ENCODE measurements at places on chromosomes 7 and 10. TPM values are rescaled to one million over a fixed set of nuclear protein-coding genes. Genes with fewer than 3 reads are reported as not detected.

IKZF1 gene
- total RNA-seq = 2.8 TPM

- DNase-seq = no peak
Measured at GRCh38 chr10:15378569-15378968, 7.5 kb upstream of the FAM171A1 start.

- DNase-seq = no peak
Measured at GRCh38 chr7:132723506-132724081, 147.3 kb upstream of the PLXNA4 start.

DNA sequence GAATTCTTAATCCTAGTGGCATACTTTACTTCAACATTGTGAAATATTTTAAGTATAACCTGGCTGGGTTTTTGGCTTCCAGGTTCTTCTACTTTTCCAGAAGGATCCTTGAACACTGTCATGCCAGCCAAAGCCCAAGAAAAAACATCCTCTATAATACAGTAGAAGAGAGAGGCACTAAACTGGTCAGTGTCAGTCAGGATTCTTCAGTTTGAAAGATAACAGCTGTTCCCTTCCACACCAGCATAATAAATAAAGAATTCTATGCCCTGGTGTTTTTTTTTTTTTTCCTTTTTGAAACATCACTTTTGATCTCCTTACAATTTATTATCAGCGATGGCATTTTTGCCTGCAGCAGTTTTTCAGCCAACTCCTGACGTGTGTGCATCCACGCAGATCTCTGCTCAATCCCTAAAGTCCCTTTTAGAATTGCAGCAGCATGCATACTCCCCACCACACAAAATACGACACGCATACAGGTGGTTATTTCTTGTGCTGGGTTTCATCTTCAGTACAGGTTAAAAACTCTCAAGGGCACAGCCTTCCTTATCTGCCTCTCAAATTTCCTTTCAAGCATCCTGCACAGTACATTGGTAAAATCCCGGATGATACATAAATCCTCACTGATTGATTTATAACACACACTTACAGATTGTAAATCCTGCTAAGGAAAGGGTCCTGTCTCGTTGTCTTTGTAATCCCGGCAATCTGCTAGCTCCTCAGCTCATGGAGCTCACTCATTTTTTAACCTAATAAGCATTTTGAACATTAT, 100.2 kb downstream of the TPK1 start:
- DNase-seq = no peak

GRCh38 chr10:95236068-95236903, 42.2 kb downstream of the ACSM6 start:
- no peak for DNase-seq

- peak; percentile 31 for DNase-seq
Measured at GRCh38 chr10:78342827-78343653, 309.4 kb downstream of the RPS24 start.

- no peak for DNase-seq
Measured at GRCh38 chr10:3065622-3066021, 1.7 kb upstream of the PFKP start.

DNA sequence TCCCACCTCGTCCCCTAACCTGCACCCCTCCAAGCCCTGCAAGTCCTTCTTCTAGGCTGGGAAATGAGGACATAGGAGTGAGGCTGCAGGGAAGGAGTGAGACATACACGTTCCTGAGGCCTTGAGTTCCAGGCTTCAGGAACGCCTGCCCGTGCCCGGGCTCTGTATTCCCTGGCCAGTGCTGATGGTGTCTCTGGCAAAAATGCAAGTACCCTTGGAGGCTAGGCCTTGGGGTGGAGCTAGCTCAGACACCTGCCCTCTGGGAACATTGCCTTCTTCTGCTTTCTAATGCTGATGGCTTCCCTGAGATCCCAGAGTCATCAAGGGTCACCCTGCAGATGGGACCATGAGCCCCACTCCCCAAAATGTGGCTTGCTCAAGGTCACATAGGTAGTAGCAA, 76.0 kb downstream of the GRK5 start:
- DNase-seq = peak; percentile 65

FAM131B gene
- 0.38 TPM for total RNA-seq

LIPN gene
- not detected for total RNA-seq

DNA sequence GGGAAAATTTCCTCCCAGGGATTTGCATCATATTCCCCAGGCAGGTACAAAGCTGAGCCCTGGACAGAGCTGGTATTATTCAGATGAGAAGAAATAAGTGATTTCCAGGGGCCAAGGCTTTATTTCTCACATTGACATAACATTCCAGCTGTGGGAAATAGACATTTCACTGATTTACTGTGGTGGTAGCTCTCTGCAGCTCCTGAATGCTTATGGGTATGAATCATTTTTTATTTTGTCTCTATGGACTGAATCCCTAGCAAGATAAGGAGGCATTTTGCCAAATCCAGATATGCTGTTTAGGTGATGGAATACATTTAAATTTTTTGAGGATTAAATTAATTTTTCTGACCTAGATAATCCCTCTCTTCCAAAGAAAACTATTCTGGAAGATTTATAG, 97.9 kb downstream of the MTPN start:
- DNase-seq = no peak

- DNase-seq = no peak
Measured at GRCh38 chr7:37671876-37672275, 11.7 kb upstream of the GPR141 start.

- DNase-seq = peak; percentile 70
Measured at GRCh38 chr7:195010-195829, 2.8 kb downstream of the FAM20C start.

NCF1 gene
- 1.0 TPM for total RNA-seq

SPDYE9 gene
- total RNA-seq = not detected

- no peak for DNase-seq
Measured at GRCh38 chr10:90920986-90921666, at the start of gene ANKRD1. TSS of gene ANKRD1 (minus strand) at chr10:90921087. CDS start at chr10:90921027, 60 bp downstream.

- DNase-seq = no peak
Measured at GRCh38 chr7:97846945-97847344, 25.3 kb downstream of the ASNS start.

SLC39A12 gene
- total RNA-seq = 0.08 TPM

DNA sequence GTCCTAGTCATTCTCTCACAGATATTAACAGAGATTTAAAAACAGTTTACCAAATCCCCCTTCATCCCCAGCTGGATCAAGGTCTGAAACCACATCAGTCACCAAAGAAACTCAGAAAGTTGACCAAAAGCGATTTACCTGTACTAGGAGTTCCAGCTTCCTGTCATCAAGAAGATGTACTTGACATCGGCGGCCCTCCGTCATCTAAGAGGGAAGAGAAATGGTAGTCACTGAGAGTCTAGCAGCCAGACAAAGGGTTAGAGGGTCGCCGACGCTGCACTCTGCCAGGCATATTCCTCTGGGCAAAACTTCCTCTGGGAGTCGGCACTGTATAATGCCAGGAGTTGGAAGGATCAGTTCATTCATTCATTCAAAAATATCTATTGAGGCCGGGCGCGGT, 271.9 kb downstream of the PRPF18 start:
- DNase-seq = no peak

NEUROG3 gene
- not detected for total RNA-seq

DNA sequence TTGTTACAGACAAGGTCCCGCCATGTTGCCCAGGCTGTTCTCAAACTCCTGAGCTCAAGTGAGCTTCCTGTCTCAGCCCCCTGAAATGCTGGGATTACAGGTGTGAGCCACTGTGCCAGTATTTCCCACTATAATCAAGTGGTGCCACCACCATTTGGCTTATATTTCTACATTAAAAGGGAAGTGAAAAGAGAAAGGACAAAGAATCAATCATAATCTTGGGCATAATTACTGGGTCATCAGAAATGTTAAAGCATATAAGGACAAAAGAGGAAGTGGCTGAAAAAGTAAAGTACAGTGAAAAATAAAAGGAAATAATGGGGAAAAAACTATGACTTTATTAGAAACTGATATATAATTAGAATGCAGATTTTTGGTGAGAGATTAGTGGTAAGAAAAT, 25.7 kb upstream of the ENTPD1 start:
- no peak for DNase-seq

DNA sequence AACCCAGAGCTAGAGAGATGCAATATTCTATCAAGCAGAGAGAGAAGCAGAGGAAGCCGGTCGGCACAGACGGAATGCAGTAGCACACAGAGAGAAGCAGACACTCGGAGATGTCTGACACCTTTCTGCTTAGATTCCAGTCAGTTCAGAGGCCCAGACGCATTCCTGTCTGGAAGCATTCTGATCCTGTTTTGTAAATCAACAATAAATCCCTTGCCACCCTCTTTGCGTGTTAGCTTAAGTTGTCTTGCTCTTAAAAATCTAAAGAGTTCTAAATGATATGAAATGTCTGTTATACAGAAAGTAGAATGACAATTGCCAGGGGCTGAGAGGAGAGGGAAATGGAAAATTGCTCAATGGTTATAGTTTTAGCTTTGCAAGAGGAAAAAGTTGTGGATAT, 27.4 kb upstream of the ATRNL1 start:
- DNase-seq = no peak

DNA sequence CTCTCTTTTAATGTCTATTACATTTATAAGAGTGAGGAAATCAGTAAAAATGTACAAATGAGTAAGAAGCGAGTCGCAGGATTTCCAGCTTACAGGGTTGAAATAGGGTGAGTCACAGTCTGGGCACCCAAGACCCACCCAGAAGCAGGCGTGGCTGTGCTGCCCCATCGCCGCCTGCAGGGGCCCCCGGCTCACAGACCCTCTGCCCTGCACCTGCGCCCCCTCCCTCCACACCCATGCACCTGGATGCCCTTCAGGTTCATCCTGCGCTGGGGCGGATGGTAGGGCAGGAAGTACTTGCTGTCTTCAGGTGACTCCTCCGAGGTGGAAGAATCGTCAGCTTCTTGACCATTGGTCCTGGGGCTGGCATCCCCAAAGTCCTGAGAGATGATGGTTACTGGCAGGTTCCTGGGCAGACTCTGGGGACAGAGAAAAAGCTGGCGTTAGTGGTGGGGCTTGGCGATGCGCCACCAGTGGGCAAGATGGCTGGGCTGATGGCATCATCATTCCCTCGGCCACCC, 90.2 kb upstream of the GNA12 start:
- no peak for DNase-seq

DNA sequence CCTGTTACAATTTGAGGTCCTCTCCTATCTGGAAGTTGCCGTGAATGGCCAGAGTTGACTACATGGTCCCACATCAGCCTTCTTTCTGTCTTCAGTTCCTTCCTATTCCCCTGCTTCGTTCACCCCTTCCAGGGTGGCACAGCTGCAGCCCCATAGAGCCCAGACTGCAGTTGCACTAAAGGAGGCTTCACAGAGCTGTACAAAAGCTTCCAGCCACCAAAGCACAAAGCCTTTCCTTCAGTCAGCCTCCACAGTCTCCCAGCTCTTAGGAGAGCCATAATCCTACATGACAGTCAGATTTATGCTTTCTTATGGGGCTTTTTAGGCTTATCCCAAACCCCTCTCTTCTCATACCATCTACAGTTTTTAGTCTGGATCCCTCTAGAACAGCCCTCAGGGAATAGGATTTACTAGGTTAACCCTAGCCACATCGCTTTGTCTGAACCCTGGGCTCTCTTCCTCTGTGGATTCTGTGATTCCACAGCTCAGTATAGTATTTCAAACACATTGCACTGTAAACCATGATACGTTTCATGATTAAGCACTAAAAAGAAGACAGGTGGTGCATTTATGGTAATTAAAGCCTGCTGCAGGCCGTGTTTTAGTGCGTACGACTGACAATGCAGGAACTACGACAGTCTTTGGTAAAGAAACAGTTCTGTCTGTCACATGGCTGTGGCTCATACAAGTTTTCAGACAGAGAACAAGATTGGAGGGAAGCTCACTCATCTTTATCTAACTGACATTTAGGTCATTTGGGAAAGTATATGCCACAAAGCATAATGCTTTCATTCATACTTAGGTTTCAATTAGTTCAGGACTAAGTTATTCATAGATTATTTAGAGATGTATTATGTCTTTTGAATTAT, 208.3 kb upstream of the KMT2E start:
- DNase-seq = no peak

- no peak for DNase-seq
Measured at GRCh38 chr10:89891006-89891535, 189.7 kb downstream of the KIF20B start.

ZPBP gene
- total RNA-seq = not detected

TUBB8 gene
- not detected for total RNA-seq

MARVELD1 gene
- 2.0 TPM for total RNA-seq

- no peak for DNase-seq
Measured at GRCh38 chr10:124279882-124280281, 138.8 kb downstream of the OAT start.

TDRD1 gene
- total RNA-seq = 0.05 TPM

DNA sequence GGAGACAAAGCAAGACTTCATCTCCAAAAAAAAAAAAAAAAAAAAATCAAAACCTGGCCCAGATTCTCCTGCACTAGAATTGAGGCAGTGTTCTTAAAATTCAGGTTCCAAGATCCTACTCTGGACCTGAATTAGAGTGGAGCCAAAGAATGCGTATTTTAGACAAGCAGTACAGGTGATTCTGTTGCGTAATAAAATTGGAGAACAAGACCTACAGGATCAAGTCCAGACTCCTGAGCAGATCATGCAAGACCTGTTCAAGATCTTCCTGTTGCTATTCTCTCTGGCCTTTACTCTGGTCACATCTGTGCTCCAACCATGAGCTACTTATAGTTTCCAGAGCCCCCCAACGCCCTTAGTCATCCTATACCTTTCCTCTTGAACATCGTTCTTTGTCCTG, 51.5 kb upstream of the RSBN1L start:
- DNase-seq = no peak

DNA sequence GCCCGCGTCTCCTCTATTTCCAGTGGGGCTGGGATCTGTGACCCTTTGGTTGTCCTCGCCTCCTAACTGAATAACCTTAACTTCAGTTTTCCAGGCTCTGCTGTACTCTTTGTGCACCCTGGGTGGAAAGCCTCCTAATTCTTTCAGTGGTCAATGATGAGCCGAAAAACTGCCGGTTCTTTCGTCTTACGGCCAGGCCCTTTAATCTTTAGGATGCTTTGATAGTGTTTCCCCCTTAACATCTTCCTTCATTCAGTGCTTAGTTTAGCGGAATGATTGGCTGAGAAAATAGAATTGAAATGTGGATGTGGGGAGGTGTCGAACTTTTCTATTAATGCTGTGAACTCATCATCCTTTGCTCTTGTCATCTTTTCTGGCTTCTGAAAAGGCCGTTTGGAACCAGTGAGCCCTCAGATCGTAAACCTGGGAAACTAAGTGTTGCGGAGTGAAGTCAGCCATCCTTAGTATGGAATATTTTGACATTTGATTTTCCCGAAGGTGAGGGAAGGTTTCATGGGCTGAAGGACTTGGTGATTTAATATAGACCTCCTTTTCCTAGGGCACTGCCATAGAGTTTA, 847 bp downstream of the GARS1 start:
- DNase-seq = no peak

DNA sequence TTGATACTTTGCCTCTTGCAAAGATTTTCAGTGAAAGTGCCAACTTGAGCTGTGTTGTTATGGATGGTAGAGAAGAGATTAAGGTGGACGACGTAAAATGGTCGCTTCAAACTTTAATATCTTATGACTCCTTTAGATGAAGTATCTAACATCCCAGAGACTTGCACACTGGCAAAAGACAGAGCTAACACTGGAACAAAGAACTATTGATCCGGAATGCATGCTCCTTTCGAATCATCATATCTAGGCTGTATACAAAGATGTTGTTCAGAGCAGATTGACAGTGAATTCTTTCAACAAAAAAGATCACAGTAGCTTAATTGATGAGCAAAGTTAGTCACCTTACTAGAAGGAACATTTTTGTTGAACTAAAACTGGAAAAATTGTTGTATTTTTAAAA, 592.7 kb downstream of the NXPH1 start:
- no peak for DNase-seq
